ENCODE measurements at places on chromosomes 2 and 18.

DNA sequence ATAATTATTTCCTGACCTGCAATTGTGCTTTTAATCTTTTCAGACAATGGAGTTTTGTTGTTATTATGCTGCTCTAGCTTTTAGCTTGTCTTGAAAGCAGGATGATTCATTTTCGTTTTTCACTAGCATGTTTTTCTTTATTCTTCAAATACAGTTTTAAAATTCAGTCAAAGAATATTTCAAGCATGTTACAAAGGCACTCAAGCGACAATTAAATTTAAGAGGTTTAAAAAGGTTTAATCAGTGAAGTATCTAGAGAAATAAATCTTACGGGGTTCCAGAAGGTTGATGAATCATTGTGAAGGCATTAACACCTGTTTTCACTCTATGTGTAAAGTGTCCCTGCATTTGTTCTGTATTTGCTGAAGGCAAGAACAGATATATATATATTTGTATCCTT, 390.7 kb upstream of the TMEFF2 start:
- DNase-seq = no peak

- DNase-seq = no peak
Measured at GRCh38 chr2:236177604-236177966, 9.4 kb upstream of the GBX2 start.

- DNase-seq = no peak
Measured at GRCh38 chr2:232998666-232998985, 14.4 kb downstream of the NGEF start.

DNA sequence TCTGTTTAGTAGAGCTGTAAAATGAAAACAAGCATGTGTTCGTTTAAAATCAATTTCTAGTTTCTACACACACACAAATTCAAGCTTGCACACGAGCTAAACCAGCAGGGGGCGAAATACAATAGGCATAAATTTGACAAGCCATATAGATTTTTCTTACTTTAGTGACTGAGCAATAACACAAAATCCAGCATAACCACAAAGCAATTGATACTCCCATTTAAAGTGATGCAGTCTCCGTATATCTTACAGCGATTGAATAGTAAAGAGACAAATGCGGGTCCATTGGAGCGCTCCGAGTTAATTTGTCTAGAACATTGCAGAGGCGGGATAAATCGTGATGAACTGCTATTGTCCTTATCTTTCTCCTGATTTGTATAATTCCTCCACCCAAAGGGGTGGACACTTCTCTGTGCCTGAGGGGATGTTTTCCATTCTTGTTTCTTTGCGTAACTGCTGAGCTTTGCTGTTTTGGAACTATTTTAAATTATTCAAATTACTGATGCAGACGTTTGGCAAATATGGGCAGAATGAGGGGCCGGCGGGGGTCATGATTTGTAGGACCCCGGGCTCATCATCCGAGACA, 1.2 kb upstream of the AFTPH start:
- peak; percentile 96 for DNase-seq

- no peak for DNase-seq
Measured at GRCh38 chr18:79422022-79422782, 26.5 kb downstream of the NFATC1 start.

- DNase-seq = no peak
Measured at GRCh38 chr2:182166406-182166805, 180.8 kb downstream of the PPP1R1C start.

- DNase-seq = no peak
Measured at GRCh38 chr18:61988100-61988499, 95.3 kb upstream of the RNF152 start.

GRCh38 chr18:62784338-62784965, 69.1 kb downstream of the PHLPP1 start:
- no peak for DNase-seq

DNA sequence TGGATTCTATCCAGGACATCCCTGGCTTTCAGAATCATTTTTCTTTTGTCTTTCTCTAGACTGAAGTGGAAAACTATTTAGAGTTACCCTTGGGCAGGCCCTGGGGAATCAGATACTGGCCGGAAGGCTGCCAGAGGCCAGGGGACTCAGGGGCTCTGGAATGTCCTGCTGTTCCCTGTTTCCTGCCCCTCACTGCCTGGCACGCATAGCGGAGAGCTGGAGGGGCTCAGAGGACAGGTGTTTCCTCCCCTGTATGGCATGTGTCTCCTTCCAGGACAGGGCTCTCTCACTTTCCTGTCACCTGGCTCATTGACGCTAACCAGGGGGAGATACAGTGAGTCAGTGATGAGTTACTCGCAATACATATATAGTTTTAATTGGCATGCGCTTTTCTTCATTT, 38.8 kb downstream of the DYSF start:
- DNase-seq = no peak

GRCh38 chr2:66440708-66441497, 6.0 kb downstream of the MEIS1 start:
- DNase-seq = no peak

GRCh38 chr2:227824711-227825110, 11.1 kb downstream of the CCL20 start:
- DNase-seq = no peak

- DNase-seq = no peak
Measured at GRCh38 chr18:79368681-79369080, 27.0 kb upstream of the NFATC1 start.

- no peak for DNase-seq
Measured at GRCh38 chr18:79106084-79106483, 36.9 kb downstream of the ATP9B start.

- DNase-seq = no peak
Measured at GRCh38 chr2:68135448-68136320, 22.0 kb upstream of the PNO1 start.

- DNase-seq = no peak
Measured at GRCh38 chr2:237156031-237156856, 70.6 kb downstream of the COPS8 start.

DNA sequence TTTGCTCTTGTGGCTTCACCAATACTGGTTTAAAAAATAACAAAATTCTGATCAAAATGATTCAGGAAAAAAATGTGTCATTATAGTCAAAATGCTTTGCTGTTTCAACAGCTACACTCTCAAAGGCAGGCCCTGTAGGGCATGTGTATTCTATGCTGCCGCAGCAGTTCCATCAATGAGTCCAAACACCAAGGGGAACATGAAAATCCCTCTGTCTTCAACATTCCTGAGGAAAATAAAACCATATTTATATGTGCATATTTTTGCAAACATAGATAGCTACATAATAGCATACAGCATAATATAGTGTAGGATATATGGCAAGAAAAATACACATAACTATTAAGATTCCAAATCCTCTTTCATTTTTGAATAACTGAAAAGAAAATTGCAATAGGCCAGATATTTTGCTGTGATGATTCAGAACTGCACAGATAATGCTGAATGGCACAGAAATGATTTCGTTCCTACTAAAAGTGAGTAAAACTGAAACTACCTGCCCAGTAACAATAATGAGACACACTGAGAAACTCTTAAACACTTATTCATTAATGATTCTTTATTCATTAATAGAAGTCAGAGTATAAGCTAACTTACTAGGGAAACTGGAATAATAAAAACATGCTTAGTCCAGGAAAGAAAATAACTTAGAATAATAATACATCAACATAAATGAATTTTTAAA, 343.8 kb downstream of the SUCLG1 start:
- DNase-seq = no peak

- DNase-seq = no peak
Measured at GRCh38 chr18:12287684-12288402, 20.2 kb upstream of the TUBB6 start.

GRCh38 chr2:235630718-235631296, 137.0 kb downstream of the AGAP1 start:
- no peak for DNase-seq

DNA sequence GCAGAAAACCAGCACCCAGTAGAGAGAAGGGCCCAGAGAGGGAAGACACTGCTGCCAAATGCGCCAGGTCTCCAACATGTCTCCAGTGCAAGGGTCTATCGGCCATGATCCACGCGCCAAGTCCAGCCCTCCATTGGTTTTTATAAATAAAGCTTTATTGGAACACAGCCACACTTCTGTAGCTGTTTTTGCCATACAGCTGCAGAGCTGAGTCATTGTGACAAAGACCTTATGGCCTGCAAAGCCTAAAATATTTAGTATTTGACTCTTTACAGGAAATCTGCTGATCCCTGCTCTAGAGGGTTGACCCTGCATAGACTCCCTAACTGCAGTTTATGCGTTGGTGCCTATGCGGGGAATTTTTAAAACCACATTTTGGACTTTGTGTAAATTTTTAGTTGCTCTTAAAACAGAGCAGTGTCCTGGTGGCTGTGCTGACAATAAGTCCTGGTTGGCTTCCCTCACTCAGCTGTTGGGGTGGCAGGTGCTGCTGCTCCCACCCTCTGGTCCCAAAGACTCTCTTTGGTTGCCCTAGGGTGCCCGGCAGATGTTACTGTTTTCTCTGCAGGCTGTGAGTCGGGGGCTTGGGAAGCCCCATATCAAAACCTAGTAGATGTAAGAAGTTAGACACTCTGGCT, 154.9 kb downstream of the CTIF start:
- no peak for DNase-seq

- no peak for DNase-seq
Measured at GRCh38 chr2:208415897-208416296, 9.3 kb downstream of the PTH2R start.

DNA sequence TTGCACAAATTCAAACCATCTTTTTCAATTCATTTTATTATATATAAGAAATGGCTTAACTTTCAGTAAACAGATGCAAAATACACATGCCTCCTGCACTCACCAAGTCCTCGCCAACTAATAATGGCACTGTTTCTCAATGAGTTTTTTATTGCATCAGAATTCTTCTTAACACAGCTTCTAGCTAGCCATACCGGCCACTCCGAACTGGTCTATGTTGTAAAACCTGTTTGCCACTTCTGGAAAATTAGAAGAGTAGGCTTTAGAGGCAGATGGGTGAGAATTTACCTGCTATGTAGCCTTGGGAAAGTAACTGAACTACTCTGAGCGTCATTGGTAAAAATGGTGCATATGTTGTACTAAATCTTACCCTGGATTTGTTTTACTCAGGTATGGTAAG, 100.6 kb upstream of the LHCGR start:
- DNase-seq = no peak

- DNase-seq = no peak
Measured at GRCh38 chr2:45978302-45978859, 318.8 kb upstream of the EPAS1 start.

GRCh38 chr18:13551841-13552733, 174.3 kb downstream of the FAM210A start:
- no peak for DNase-seq

DNA sequence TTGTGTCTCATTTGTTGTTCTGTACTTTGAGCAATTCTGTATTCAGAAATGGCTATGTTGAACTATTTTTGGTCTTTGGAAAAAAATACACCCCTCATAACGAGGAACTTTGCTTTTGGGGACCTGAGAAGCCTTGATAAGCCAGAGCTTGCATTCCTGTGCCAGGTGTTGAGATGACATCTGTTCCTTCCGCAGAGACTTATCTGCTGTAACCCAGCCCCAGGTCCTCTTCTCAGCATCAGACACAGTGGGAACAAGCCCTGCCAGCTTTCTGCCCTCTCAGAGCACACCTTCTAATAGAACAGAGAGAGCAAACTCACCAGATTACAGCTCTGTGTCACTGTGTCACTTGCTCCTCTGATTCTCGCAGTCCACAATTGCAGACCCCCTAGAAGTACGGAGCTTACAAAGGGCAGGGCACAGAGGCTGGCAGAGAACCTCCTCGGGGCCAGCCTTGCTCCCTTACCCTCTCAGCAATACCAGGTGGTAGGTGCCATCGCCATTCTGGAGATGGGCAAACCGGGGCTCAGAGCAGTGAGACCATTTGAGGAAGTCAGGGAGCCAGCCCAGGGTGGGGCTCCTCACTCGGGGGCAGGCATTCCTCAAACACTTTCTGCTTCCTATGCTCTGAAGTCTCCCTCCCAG, 97.4 kb downstream of the DDX1 start:
- no peak for DNase-seq

- no peak for DNase-seq
Measured at GRCh38 chr2:196598412-196598811, 41.1 kb upstream of the CCDC150 start.

- DNase-seq = no peak
Measured at GRCh38 chr2:179021258-179021657, 28.7 kb downstream of the CCDC141 start.

DNA sequence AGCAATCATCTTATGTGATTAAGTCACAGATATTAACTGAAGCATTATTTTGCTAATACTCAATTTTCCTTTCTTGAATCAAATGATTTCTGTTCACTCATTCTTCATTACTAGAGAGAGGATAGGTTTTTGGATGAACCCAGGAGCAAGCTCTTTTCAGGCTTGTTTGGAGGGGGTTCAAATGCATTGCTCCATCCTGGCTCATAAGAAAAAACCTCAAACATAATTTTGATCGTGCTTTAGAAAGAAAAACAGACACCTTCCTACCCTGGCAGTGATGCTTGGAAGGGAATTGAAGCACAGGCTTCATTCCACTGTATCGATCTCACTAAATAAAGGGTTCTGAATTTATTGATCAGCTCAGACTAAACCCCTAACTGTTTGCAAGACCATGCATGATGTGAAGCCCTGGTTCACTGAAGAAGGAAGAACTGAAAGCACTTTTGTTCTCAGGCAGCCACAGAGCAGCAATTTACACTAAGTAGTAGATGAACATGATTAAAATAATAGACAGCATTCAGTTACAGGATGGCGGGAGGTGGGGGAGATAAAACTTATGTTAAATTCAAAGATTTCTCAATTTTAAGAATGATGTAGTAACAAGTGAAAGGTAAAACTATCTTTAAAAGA, 53.4 kb downstream of the CDH2 start:
- no peak for DNase-seq

- DNase-seq = no peak
Measured at GRCh38 chr2:113791697-113792590, 35.5 kb upstream of the SLC35F5 start.

DNA sequence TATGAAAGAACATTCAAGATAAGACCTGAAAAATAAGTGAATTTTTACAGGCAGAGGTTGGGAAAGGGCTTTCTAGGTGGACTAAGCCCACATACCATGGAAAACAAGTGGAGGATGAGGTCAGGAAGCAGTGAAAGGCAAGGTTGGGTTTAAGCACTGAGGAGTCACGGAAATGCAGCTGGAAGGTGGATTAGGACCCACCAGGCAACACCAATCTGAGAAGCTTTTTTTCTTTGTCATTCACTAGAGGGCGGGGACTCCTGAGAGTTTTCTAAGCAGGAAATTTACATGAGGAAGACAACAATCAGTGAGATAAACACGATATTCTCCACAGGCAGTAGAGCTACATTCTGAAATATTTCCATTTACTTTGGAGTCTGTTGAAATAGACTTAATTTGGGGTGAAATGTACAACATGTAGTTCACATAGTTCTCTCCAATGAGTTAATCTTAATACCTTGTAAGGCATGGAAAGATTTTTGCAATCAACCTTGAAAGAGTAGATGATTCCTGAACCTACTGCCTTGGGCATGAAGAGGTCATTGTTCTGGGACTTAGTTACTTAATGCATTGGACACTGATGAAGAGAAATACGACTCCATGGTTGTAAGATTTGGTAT, 40.7 kb downstream of the VIT start:
- no peak for DNase-seq

GRCh38 chr2:137964066-137964858, at the start of gene HNMT:
TSS of gene HNMT (plus strand) at chr2:137964473. CDS start at chr2:137964492, 19 bp downstream.
- DNase-seq = no peak

- no peak for DNase-seq
Measured at GRCh38 chr18:77140439-77141109, 8.0 kb upstream of the MBP start.

GRCh38 chr2:128361376-128362131, 42.9 kb upstream of the HS6ST1 start:
- no peak for DNase-seq

GRCh38 chr18:68740966-68741365, 26.1 kb upstream of the TMX3 start:
- DNase-seq = no peak

GRCh38 chr2:66512626-66513025, 77.7 kb downstream of the MEIS1 start:
- no peak for DNase-seq
